ENCODE measurements at places on chromosomes 3 and 15. TPM values are rescaled to one million over a fixed set of nuclear protein-coding genes. Genes with fewer than 3 reads are reported as not detected.

Gene DIPK2A
- total RNA-seq, result 56.1 TPM

Gene PARP15
- 0.46 TPM for total RNA-seq

DNA sequence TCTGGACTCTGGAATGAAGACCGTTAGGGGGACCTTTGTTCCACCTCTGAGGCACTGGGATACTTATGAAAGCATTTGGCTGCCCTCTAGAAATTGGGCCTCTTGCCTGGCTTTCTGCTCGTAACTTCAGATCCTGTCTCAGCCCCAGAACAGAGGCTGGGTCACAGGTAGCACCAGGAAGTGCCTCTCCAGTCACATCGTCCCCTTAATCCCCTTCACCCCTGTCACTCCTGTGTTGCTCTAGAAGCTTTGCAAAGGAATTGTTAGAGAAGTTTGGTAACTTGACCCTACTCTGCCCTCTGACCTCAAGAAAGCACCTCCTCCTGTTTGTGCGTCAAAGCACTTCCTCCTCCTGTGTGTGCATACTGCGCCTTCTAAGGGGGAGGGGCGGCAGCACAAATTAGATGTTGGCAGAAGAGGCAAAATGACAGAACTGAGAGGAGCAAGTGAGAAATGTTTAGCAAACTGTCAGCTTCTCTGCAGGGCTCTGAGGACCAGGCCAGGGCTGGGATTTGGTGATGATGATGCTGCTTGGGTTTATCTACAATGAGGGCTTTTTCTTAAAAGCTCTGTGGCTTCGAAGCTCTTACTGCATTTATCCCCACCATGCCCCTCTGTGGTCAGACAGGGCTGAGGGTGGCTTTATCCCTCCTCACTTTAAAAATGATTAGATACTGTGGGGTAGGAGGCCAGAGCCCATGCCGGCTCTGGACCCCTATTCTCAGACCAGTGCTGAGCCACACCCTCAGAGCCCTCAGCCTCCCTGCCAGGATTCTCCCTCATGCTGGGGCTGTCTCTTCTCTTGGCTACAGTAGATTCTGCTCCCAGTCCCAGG, 76.2 kb downstream of the LARS2 start:
- no peak overlapping the region for H3K27ac ChIP-seq
- peaks cover 14% of the 10 kb centered on the region for H3K36me3 ChIP-seq
- DNase-seq, result peak; percentile 80
- H3K4me1 ChIP-seq, result no peaks in the 10 kb centered on the region

Gene CYP8B1
- total RNA-seq, result not detected

DNA sequence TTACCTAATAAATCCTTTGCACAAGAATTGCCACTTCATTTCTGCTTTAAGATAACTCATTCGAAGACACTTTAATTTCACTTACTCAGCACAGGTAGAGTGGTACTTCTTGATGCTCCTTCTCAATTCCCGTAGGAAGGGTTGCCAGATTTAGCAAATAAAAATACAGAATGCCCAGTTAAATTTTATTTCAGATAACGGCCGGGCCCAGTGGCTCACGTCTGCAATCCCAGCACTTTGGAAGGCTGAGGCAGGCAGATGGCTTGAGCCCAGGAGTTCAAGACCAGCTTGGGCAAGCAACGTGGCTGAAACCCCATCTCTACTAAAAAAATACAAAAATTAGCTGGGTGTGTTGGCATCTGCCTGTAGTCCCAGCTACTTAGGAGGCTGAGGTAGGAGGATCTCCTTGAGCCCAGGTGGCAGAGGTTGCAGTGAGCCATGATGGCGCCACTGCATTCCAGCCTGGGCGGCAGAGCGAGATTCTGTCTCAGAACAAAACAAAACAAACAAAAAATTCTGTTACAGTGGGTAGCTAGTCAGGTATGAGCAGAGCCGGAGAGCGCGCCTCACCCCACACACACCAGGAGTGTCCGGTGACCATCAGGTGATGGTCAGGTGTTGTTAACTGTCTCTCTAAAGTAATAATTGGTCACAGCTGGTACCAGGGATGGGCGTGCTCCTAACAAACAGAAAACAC, 92.8 kb downstream of the DNAH12 start:
- H3K27ac ChIP-seq, result no peak overlapping the region
- H3K4me1 ChIP-seq, result no peaks in the 10 kb centered on the region
- H3K27me3 ChIP-seq, result no peaks in the 10 kb centered on the region
- no peak for DNase-seq
- H3K36me3 ChIP-seq, result no peaks in the 10 kb centered on the region
- H3K4me3 ChIP-seq, result no peak overlapping the region

GRCh38 chr15:62477929-62478328, 312.8 kb upstream of the C2CD4B start:
- H3K4me3 ChIP-seq, result no peak overlapping the region
- no peaks in the 10 kb centered on the region for H3K27me3 ChIP-seq
- no peak for DNase-seq
- no peaks in the 10 kb centered on the region for H3K36me3 ChIP-seq
- H3K4me1 ChIP-seq, result peaks cover 31% of the 10 kb centered on the region

Gene RPS17
- total RNA-seq, result 2,934 TPM

Gene XRN1
- total RNA-seq, result 40.7 TPM

Gene GPR156
- total RNA-seq, result 0.78 TPM

Gene CXCR6
- total RNA-seq, result 0.39 TPM

Measured in esophagus muscularis mucosa (tissue), 4 donors.